ENCODE measurements at places on chromosomes 11 and 22.

GRCh38 chr11:70542406-70542805 lies 144.1 kb downstream of the CTTN start:
- no peak overlapping the region for H3K27ac ChIP-seq
- DNase-seq: no peak
- H3K36me3 ChIP-seq: no peaks in the 10 kb centered on the region
- no peaks in the 10 kb centered on the region for H3K27me3 ChIP-seq
- peaks cover 19% of the 10 kb centered on the region for H3K4me1 ChIP-seq
- no peak overlapping the region for H3K4me3 ChIP-seq

- H3K36me3 ChIP-seq: no peaks in the 10 kb centered on the region
- no peaks in the 10 kb centered on the region for H3K27me3 ChIP-seq
- no peak for DNase-seq
- H3K4me1 ChIP-seq: no peaks in the 10 kb centered on the region
Measured at GRCh38 chr22:49657974-49658590, 169.6 kb downstream of the BRD1 start.

DNA sequence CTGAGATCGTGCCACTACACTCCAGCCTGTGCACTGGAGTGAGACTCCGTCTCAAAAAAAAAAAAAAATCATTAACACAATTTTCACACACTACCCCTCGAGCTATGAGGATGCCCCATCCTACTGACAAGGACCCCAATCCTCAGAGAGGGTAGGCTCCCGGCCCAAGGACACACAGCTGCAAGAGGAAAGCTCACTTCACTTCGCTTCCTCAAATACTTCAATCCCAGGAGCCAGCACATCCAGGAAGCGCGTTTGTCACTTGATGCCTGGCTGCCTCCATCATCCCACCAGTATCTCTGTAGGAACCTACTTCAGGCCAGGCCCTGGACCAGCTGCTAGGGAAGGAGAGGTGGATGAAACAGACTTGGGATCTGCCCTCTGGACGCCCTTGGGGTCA lies 144.0 kb downstream of the CRYBB2 start:
- H3K27ac ChIP-seq: no peak overlapping the region
- peaks cover 8% of the 10 kb centered on the region for H3K36me3 ChIP-seq
- H3K4me3 ChIP-seq: no peak overlapping the region

DNA sequence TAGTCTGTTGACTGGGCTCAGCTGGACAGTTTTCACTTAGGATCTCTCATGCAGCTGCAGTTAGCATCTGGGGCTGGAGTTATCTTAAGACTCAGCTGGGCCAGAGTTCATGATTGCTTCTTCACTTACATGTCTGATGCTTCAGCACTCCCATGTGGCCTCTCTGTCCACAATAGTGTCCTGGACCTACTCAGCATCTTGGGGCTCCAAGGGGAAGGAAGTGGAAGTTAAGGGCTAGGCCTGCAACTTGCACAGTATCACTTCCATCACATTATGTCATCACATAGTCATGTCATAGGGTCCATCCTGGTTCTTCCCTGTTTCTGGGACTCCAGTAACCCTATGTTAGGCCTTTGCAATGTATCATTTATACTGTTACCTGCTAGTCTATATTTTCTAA lies 115.9 kb downstream of the C11orf65 start:
- no peak for DNase-seq
- H3K27me3 ChIP-seq: no peaks in the 10 kb centered on the region
- H3K36me3 ChIP-seq: peaks cover 90% of the 10 kb centered on the region
- H3K4me3 ChIP-seq: no peak overlapping the region
- H3K27ac ChIP-seq: no peak overlapping the region
- H3K4me1 ChIP-seq: no peaks in the 10 kb centered on the region

DNA sequence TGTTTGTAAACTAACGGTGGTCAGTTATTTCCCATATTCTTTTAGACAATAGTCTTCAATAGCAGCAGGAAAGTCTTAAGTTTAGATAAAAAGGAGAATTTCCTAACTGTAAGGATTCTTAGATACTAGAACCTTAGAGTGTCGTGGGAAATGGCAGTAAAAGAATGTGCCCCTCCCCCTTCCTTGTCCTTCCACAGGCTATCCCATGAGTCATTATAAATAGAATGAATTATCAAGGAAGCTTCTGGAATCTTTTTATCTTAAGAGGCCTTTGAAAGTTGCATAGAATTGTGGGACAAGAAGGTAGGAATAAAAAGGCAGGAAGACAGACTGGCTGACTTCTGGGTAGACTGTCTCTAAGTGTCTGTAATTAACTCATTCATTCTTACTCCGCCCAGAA lies 165.2 kb upstream of the TBCEL start:
- H3K36me3 ChIP-seq: no peaks in the 10 kb centered on the region
- no peak overlapping the region for H3K4me3 ChIP-seq
- H3K4me1 ChIP-seq: peaks cover 3% of the 10 kb centered on the region
- no peaks in the 10 kb centered on the region for H3K27me3 ChIP-seq

DNA sequence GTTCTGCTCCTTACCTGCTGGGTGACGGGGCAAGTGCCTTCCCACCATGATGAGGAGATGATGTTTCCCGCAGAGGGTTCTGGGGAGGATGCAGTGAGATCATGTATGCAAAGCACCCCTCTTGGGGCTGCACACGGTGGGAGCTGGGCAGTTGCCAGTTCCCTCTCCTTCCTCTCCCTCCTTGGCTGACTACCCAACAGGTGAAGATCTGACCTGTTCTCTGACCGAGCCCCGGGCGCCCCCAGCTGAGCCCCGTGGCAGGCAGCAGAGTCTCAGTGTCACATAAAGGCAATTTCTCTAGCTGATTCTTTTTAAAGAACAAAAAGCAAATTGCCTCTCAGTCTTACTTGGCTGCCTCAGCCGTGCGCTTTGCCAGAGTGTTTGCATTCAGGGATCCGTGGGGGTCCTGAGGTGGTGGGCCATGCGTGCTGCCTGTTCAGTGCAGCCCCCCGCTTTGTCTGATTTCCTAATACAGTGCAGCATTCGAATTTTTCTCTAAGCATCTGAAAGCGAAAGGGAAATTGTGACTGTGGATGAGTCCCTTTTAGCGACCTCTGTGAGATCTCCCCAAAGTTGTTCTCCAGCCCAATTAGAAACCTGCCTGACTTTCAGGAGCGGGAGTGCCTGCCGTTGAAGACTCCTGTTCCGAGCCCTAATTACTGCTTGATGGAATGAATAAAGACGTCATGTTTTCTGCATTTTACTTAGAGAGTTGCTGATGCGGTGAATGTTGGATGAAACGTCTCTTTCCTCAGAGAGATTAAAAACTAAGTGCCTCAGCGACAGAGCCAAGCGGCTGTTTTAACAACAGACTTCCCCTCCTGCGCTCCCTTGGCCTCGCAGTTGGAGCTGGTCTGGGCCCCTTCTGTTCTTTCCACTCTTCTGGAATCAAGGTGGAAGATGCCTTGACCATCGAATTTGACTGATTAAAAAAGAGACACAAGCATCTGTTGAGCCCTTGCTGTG lies 86.0 kb downstream of the GRIK4 start:
- H3K27me3 ChIP-seq: peaks cover 3% of the 10 kb centered on the region
- H3K27ac ChIP-seq: no peak overlapping the region
- no peaks in the 10 kb centered on the region for H3K36me3 ChIP-seq

DNA sequence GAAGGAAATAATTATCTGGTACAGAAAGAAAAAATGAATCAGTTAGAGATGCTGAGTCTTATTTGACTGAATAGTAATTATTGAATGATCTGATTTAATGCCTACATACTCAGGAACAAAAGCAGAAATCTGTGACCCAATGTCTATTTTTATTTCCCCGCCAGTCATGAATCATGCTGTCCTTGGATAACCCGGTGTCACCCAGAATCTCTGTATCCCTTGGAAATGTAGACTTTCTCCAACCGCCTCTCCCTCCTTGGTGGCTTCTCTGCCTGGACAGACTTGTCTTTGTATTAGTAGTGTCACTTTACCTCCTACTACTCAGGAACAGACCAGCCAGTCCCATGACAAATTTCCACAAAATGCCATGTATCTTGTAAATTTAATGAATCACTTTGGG lies 173.3 kb upstream of the PDGFD start:
- H3K36me3 ChIP-seq: no peaks in the 10 kb centered on the region
- no peak overlapping the region for H3K4me3 ChIP-seq
- no peak for DNase-seq
- no peak overlapping the region for H3K27ac ChIP-seq

DNA sequence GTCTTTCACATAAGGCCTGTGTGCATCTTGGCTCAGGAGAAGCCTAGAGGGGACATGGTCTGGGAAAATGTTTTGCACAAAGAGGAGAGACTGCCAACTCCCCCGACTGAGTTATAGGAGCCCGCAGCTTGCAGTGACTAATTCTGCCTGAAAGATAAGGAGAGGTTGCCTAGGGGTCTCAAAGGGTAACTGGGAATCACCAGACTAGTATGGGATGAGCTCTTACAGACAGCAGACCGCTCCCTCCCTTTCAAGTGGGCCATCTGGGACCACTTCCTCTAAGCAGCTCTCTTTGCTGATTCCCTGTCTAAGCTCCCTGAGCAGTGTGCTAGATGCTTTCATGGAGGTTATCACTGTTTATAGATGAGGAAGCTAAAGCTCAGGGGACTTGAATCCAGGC lies 105.1 kb downstream of the TENM4 start:
- H3K36me3 ChIP-seq: no peaks in the 10 kb centered on the region
- DNase-seq: no peak
- H3K27ac ChIP-seq: no peak overlapping the region
- no peaks in the 10 kb centered on the region for H3K4me1 ChIP-seq
- no peak overlapping the region for H3K4me3 ChIP-seq
- no peaks in the 10 kb centered on the region for H3K27me3 ChIP-seq

DNA sequence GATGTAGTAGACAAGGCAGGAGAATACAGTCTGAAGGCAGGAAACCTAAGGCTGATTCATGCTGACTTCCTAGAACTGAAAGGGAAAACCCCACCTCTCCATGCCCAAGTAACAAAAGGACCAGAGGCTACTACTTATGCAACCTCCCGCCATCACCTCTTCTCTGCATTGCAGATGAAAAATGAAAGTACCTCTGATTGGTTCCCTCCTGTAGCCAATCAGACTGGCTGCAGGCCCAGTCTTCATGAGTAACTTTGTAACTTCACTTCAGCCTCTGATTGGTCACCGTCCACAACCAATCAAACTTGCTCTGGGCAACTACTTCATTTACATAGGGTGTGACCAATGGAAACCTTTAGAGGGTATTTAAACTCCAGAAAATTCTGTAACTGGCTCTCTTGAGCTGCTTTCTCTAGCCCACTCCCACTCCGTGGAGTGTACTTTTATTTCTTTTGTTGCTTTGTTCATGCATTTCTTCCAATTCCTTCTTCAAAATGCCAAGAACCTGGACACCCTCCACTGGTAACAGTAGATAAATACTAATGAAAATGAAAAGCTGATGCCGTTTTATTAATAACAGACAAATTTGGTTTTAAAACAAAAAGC lies 5.2 kb upstream of the MAP6 start:
- peaks cover under 1% of the 10 kb centered on the region for H3K4me1 ChIP-seq
- DNase-seq: no peak
- H3K27ac ChIP-seq: no peak overlapping the region
- H3K27me3 ChIP-seq: peaks cover 21% of the 10 kb centered on the region

DNA sequence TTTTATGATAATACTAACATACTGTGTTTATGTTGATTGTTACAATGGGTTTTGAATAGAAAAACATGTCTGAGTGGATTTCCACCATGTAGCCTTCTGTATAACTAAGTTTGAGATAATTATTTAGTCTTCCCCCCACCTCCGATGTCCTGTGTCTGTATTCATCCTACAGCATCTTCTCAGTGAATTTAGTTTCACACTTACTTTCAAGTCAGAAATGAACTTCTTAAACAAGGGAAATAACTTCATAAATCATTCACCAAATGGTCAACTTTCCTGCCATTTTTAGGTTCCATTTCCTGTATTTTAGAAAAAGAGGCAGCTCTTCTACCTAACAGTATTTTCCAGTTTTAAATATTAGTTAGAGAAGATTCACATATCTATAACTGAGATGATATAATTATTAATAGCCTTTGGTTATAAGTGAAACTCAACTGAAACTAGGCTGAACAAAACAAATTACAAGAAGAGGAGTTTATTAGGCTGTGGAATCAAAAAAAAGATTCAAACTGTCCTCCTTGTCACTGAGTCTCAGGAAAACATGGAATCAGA lies 3.5 kb downstream of the OR51B5 start:
- no peak overlapping the region for H3K27ac ChIP-seq
- no peaks in the 10 kb centered on the region for H3K4me1 ChIP-seq
- no peak for DNase-seq
- H3K27me3 ChIP-seq: no peaks in the 10 kb centered on the region
- no peaks in the 10 kb centered on the region for H3K36me3 ChIP-seq

- no peaks in the 10 kb centered on the region for H3K27me3 ChIP-seq
- no peak overlapping the region for H3K4me3 ChIP-seq
- no peaks in the 10 kb centered on the region for H3K4me1 ChIP-seq
- no peak for DNase-seq
- no peaks in the 10 kb centered on the region for H3K36me3 ChIP-seq
- H3K27ac ChIP-seq: no peak overlapping the region
Measured at GRCh38 chr11:76562541-76562940, 108.0 kb downstream of the LRRC32 start.

- peaks cover 12% of the 10 kb centered on the region for H3K4me1 ChIP-seq
- H3K27me3 ChIP-seq: no peaks in the 10 kb centered on the region
- no peak overlapping the region for H3K4me3 ChIP-seq
- H3K36me3 ChIP-seq: no peaks in the 10 kb centered on the region
- no peak for DNase-seq
Measured at GRCh38 chr22:31929167-31929930, 15.0 kb upstream of the YWHAH start.

DNA sequence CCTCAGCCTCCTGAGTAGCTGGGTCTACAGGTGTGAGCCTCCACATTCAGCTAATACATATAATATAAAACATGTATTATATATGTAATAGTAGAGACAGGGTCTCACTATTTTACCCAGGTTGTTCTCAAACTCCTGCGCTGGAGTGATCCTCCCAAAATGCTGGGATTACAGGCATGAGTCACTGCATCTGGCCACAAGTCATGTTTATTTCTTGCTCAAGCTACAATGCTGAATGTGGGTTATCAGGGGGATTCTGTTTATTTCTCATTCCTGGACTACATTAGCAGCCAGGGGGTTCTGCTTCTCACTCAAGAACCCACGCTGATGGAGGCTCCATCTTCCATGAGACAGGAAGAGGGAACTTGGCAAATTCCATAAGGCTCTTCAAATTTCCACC lies 24.8 kb downstream of the FOLR3 start:
- H3K4me3 ChIP-seq: no peak overlapping the region
- H3K36me3 ChIP-seq: no peaks in the 10 kb centered on the region
- no peaks in the 10 kb centered on the region for H3K27me3 ChIP-seq
- no peak for DNase-seq
- no peaks in the 10 kb centered on the region for H3K4me1 ChIP-seq

GRCh38 chr22:38608992-38609750 lies 39.2 kb upstream of the DMC1 start:
- peaks cover 4% of the 10 kb centered on the region for H3K36me3 ChIP-seq
- H3K27ac ChIP-seq: no peak overlapping the region

- peaks cover 11% of the 10 kb centered on the region for H3K4me1 ChIP-seq
- peak; percentile 85 for DNase-seq
- no peaks in the 10 kb centered on the region for H3K36me3 ChIP-seq
- no peaks in the 10 kb centered on the region for H3K27me3 ChIP-seq
Measured at GRCh38 chr11:31870609-31871309, 59.6 kb upstream of the PAX6 start.

GRCh38 chr22:36764641-36765040 lies 11.3 kb downstream of the IFT27 start:
- H3K36me3 ChIP-seq: peaks cover 30% of the 10 kb centered on the region
- H3K4me1 ChIP-seq: no peaks in the 10 kb centered on the region
- H3K4me3 ChIP-seq: no peak overlapping the region
- no peak overlapping the region for H3K27ac ChIP-seq
- H3K27me3 ChIP-seq: no peaks in the 10 kb centered on the region
